ENCODE measurements at places on chromosomes 4 and X.

DNA sequence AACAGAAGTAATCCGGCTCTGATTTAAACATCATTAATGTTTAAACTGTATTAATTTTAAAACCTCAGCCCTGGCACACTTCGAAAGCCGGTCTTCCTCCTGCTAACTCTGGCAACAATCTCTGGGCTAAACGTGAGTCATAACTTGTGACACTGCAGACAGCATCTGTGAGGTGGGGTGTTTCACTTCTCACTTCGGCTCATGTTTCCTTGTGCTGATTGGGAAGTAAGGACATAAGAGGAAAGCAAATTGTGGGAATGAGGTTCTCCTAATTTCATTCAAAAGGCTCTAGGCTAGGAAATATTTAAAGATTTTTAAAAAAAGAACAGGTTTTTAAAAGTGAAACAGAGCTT, 139.9 kb upstream of the USP9X start:
- DNase-seq: no peak

DNA sequence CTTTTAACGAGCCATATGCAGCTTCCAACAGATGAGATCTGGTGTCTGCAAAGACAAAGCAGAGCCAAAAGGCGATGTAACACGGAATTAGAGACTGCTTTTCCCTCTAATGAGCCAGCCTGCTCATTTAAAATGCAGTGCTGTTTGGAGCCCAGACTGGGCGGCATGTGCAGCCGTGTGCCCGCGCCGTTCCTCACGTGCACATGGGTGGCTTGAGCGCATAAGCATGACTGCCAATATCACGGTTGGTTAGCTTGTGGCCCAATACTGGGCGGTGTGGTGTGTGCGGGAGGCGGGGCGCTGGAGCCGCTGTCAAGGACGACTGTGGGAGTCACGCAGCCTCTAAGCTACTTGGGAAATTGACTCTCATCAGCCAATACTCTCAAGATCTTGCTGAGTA, 87.0 kb upstream of the SCOC start:
- no peak for DNase-seq

DNA sequence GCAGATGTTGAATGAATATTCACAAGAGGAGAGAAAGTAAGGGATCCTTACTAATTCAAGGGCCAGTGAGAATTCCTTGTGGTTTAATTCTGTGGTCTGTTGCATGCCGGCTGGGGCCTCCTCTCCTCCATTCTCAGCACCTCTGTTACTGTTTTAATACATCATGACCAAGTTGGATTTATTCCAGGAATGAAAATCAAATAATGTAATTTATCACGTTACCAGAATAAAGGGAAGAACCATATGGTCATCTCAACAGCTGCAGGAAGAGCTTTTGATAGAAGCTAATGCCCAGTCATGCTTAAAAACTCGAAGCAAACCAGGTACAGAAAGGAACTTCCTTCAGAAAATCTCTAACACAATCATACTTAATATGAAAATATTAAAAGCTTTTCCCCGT, 54.1 kb downstream of the GRK4 start:
- no peak for DNase-seq

GRCh38 chrX:37349221-37350033, at the start of gene PRRG1:
PRRG1 (plus strand) TSS chrX:37349364; CDS start chrX:37406250, 56,886 bp downstream.
- no peak for DNase-seq

DNA sequence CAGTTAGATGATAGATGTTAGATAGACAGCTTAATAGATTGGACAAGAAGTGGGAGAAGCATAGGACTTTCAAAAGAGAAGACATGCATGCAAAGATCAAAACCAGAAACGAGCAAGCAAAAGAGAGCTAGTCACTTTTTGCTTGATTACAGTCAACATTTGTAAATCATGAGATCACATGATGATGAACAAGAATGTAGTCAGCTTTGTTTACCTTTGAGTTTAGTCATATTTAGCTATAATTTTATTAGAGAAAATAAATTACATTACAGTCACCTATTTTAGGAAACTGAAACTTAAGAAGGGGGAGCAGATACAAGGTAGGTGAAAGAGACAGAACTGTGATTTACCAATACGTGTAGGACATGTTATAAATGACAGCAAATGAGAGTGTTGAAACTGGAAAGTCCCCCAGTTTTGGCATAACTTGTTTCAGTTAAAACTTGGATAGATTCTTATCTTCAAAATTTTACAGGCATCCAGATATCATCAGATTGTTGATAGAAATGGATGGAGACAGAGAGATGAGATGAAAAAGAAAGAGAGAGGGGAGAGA, 1083.1 kb upstream of the PCDH10 start:
- no peak for DNase-seq
